Karpas-422 (cell line): ENCODE measurements at places on chromosomes 11 and 22. TPM values are rescaled to one million over a fixed set of nuclear protein-coding genes. Genes with fewer than 3 reads are reported as not detected.

TBX10 gene
- total RNA-seq, result not detected in 2 replicates

SMIM35 gene
- total RNA-seq, result 0.04 TPM in 1 of 2 replicates, not detected in the other

OR4C3 gene
- total RNA-seq, result not detected in 2 replicates

TOLLIP gene
- total RNA-seq, result 6.5 and 20.9 TPM in 2 replicates

DERL3 gene
- 16.3 and 21.7 TPM in 2 replicates for total RNA-seq

PDGFB gene
- 0.43 and 2.9 TPM in 2 replicates for total RNA-seq

RFPL2 gene
- total RNA-seq, result not detected in 2 replicates
